ENCODE measurements at places on chromosomes 12 and 14. TPM values are rescaled to one million over a fixed set of nuclear protein-coding genes. Genes with fewer than 3 reads are reported as not detected.

DNA sequence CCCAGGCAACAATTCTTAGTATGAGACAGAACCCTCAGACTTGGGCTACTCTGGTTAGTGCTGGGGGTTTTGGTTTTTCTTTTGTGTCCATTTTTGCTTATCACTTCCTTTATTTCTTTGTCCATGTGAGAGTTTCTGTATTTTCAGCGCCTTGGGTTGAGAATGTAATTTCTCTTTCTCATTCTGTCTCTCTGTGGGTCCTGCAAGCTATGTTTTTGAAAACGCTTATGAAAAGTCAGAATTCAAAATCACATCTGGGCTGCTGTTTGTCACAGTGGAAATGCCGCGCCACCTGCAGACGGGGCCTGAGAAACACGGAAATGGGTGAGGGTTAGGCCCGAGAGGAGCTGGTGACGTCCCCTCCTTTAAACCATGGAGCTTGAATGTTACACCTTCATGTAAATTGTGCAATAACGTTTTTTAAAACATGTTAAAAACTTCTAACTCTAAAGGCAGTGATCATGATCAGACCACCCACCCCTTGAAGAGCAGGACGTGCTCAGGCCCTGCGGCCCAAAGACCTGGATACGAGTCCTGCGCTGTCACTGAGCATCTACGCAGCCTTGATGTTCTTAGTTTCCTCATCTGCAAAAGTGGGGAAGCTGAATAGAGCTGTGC is 26.1 kb downstream of the JDP2 start:
- DNase-seq, result no peak

DNA sequence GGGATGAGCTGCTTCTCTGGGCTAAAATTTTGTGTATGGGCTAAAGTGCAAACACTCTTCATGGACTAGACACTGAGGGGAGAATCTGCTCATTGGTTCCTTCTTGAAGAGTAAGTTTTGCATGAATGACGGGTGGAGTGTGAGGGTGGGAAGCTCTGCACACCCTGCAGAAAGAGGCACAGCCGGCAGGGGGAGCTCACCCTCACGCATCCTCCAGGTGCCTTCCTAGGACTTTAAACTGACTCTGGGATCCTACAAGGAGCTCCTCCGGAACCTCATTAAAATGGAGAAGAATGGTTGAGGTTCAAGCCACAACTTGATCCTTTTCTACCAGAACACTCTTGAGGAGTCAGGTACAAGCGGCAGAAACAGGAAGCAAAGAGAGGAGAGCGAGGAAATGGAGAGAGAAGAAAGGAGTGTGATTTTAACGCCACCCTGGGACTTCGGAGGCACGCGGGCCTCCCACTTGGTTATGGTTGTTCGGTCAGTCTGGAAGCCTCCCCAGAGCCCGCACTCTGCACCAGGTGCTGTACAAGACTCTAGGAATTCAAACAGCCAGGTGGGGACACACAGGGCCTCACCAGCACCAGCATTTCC is 87.5 kb downstream of the SETD3 start:
- DNase-seq, result no peak

GRCh38 chr12:65814038-65814437 is 10.2 kb upstream of the HMGA2 start:
- no peak for DNase-seq

DNA sequence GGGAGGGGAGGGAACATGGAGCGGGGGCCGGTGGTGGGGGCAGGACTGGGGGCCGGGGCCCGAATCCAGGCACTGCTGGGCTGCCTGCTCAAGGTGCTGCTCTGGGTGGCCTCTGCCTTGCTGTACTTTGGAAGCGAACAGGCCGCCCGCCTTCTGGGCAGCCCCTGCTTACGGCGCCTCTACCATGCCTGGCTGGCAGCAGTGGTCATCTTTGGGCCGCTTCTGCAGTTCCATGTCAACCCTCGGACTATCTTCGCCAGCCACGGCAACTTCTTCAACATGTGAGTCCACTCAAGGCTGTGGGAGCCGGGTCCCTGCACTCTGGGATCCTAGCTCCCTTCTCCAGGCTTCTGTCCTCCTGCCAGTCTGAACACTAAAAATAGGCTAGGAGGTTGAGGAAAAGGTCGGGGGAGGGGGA is 1.1 kb downstream of the FITM1 start:
- DNase-seq, result no peak

- no peak for DNase-seq
Measured at GRCh38 chr14:103819503-103820307, 27.7 kb downstream of the PPP1R13B start.

DNA sequence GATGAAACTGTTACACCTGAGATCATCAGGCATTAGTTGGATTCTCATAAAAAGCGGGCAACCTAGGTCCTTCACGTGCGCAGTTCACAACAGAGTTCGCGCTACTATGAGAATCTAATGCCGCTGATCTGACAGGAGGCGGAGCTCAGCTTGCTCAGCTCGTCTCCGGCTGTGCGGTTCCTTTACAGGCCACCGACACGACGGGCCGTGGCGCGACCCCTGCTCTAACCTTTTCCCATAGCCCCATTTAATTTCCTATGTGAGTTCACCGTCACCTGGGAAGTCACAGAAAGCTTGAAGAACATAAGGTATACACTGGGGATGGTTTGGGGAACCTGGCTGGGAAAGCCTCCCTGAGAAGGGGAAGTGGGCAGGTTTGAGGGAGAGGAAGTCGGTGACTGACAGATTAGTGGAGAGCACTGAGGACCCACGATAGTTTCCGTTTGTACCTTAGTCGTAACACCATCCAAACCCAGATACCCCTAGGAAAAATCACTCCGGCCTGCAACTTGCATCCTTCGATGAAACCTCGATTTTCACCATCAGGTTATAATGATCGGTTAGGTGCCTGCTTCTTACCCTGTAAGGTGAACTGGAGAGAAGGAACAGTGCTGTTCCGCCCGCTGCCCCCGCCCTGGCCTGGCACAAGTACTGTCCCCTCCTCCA is 2.8 kb upstream of the AAAS start:
- no peak for DNase-seq

DNA sequence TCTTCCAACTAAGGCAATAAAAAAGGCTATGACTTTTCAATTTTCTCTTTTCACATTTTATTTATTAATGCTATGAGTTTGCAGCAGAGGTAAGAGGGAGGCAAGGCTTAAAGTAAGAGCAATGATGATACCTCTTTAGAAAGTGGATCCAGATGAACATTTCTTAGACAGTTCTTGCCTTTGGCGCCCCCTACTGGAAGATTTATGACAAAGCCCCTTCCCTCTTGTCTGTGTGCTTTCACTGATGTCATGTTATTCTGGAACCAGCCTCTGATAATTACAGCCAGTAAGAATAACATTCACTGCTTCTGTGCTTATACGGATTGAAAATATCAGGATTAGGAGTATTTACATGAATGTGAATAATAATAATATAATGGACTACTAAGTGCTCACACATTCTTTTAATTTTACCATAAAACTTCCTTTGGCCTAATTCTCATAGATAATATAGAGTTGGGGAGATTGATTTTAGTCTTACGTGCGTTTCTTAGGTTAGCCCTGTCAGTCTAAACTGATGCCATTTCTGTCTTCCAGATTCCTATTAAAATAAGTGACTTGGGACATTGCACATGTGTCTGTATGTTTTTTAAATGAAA is 1929.9 kb upstream of the SEL1L start:
- DNase-seq, result no peak

DNA sequence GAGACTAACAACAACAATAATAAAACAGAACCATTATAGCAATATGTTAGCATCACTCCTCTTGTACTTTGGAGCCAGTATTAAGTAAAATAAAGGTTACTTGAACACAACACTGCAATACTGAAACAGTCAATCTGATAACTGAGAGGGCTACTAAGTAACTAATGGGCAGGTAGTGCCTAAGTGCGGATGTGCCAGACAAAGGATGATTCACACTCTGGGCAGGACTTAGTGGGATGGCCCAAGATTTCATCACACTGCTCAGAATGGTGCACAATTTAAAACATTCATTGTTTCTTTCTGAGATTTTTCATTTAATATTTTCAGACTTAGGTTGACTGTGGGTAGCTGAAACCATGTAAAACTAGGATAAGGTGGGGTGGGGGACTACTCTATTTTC is 131.9 kb upstream of the CAND1 start:
- no peak for DNase-seq

DNA sequence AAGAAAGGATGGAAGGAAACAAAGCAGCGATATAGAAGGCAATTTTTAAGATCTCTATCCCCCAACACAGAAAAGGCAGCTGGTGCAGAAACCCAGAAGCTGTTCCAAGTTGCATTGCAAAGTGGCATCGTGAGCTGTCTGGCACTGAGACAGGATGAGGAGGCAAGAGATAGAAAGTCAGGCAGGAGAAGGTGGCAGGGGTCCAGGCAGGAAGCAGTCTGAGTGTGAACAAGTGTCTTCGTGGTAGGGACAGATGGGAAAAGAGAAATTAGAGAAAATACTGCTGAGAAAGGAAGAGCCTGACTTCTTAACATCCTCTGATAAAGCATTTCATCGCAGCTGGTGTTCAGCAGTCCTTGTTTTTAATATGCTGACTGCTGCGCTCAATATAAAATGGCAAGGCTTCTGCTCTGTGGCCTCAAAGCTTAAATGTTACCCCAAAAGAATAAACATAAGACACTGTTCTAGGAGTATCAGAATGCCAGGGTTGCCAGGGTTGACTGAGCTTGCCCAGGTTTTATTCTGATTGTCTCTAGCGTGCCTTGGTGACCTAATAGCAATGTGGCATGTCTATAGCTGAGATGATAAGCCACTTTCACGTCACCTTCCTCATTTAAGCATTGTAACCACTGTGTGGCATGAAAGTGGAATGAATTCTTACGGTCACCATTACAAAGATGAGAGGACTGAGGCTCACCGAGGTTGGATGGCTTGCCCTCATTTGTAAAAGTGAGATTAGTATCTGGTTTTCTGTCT is 397.6 kb downstream of the NUAK1 start:
- peak; percentile 19 for DNase-seq

DNA sequence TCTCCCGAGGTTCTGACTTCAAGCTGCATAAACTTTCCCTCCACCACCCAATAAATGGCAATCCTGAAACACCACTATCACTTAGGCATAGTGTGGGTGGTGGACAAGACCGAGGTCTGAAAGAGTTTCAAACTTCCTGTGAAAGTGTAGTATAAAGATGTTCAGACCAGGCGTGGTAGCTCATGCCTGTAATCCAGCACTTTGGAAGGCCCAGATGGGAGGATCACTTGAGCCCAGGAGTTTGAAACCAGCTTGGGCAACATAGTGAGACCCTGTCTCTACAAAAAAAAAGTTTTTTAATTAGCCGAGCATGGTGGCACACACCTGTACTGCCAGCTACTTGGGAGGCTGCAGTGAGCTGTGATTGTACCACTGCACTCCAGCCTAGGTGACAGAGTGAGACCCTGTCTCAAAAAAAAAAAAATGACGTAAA is 61.9 kb downstream of the CCDC92 start:
- DNase-seq, result no peak

DNA sequence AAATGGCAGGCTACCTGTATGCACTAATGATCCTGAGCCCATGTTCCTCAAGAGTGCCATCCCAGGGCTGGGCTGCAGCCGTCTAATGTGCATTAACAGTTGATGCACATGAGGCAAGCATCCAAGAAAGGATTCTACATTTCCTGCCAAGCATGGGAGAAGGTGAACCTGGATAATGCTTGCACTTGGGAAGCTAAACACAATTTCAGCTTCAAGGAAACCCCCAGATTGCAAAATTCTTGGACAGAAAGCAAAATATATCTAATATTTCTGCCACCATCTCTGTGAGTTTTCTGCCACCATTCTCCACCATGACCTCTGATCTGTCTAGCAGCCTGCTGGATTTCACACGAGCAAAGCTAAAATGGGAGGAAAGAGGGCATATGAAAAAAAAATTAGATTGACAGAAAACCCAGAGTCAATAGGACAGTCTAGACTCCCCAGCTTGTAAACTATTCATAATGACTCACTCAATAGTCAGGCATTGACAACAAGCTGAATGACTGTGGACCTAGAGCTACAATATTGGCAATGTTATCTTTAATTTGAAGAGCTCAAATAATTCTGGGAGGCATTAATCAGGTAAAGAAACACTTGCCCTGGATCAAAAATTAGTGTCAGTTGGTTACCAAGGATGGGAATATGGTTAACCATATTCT is 91.9 kb upstream of the BCL2L14 start:
- DNase-seq, result no peak

DNA sequence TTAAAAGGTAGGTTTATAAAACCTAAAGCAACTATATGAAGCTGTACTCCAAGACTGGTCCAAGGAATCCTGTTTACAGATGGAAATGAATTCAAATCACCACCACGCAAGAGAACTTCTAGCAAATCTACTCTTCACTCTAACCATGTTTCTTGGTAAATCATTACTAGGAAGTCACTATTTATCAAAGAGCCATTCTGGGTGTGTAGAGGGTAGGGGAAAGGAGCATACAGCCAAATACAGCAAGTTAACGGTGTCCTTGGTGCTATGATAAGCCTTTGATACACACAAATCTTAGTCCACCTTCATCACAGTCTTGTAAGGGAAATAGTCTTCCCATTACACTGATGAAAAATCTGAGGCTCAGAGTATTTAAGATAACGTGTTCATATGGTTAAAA is 16.8 kb downstream of the NIN start:
- DNase-seq, result no peak

DNA sequence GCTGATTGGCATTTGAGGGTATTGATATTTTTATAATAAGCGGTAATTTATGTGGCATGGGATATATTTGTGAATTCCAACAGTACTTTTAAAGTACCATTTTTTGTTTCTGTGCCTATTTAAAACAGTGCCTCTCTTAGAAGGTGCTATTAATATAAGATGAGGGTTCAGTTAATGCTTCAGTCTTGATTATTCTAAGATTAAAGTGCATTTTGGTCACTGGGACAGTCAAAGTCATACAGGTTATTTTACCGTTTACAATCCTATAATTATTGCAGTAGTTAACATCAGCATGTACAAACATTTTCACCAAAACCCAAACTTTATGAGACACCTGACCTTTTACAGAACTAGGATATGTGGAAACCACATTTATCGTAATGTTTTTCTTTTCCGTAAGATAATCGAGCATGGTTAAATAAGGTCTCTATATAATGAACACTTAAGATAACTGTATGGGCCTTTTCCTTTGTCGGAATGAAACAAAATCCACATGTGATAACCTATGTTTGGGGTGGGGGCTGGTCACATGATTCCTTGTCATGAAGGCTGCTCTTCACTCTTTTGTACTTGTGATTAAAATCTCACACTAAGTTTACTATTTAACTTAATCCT is 37.7 kb upstream of the DNM1L start:
- DNase-seq, result no peak

- no peak for DNase-seq
Measured at GRCh38 chr12:74250891-74251290, 286.7 kb upstream of the ATXN7L3B start.

DNA sequence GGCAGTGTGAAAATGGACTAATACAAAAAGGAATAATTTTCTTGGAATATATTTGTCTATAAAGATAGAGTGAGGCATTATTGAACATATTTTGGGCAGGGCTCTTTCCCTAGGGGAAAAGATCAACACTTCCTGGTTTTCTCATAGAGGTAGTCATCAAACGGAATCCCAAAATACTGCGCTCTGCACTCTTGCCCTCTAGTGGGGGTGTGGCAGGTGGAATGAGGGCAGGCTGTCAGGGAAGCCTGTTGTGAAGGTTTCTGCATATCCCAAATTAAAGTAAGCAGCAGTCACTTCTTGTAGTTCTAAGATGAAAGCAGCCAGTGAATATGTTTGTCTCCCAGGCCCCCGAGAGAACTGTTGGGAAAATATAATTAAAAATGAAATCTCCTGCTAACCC is 666.8 kb upstream of the TMEM132C start:
- DNase-seq, result no peak

Gene COX8C
- not detected for total RNA-seq

Gene DGKA
- 36.0 TPM for total RNA-seq

Gene BHLHE41
- 0.26 TPM for total RNA-seq

Gene KRT75
- total RNA-seq, result not detected

Gene SRGAP1
- 1.8 TPM for total RNA-seq

Gene HPD
- total RNA-seq, result not detected
